SHP77 treated with DMSO at 0.1 percent for 48 hours (cell line): ENCODE measurements at places on chromosomes 1 and 21.

DNA sequence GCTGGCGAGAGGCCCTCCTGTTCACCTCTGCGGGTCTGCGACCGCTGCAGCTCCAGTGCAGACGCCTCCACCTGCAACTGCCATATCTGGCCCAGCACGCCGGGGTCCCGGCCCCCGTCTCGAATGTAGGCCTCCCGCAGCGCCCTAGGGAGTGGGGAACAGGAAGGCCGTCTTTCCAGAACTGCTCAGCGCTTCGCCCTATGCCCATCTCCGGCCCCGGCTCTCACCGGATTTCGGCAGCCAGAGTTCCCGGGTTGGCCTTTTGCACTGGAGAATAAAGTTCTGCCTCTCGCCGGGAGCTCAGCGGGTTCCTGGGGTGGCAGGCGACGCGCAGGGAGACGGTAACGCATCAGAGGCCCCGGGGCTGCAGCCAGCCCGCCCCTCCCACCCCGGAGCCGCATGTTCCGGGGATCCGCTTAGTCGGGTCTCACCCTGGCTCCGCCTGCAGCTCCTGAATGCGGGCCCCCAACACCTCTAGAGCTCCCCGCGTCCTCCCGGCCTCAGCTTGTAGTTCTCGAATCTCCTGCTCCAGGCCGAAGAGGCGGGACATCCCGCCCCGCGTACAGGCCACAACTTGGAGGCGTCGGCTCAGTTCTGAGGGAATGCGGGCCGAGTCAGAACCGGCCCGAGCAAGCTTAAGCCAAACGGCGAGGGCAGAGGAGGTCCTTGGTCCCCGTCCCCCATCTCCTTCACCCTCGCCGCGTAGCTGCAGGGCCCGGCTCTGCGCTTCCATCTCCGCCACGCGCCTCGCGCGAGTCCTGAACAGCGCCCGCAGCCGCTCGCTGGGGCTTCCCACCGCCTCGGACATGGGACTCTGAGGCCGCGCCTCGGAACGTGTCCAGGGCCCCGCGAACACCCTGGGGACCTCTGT lies 1.1 kb downstream of the CCDC17 start:
- DNase-seq = no peak

- no peak for DNase-seq
These were observed 42.5 kb downstream of the UTP25 start for GRCh38 chr1:209870151-209870831.

DNA sequence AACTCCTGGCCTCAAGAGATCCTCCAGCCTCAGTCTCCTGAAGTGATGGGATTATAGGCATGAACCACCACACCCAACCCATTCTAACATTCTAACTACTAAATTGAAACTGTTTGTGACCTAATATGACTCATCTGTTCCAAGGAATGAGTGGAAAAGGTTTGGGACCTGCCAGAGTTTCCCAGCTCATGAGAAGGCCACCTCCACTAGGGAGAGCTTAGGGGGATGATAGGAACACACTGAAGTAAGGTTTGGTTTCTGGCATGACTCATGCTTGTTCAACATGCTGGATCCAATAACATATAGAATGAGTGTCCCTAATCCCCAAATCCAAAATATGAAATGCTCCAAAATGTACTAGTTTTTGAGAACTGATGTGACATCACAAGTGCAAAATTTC lies 18.9 kb upstream of the SCAF4 start:
- no peak for DNase-seq

- no peak for DNase-seq
These were observed 13.9 kb upstream of the WDR26 start for GRCh38 chr1:224448453-224449017.

GRCh38 chr1:31828926-31829690 lies 13.3 kb upstream of the SPOCD1 start:
- DNase-seq = no peak

GRCh38 chr1:171218661-171219060 lies 29.6 kb upstream of the FMO1 start:
- no peak for DNase-seq
